ENCODE measurements at places on chromosomes 1 and 21.

DNA sequence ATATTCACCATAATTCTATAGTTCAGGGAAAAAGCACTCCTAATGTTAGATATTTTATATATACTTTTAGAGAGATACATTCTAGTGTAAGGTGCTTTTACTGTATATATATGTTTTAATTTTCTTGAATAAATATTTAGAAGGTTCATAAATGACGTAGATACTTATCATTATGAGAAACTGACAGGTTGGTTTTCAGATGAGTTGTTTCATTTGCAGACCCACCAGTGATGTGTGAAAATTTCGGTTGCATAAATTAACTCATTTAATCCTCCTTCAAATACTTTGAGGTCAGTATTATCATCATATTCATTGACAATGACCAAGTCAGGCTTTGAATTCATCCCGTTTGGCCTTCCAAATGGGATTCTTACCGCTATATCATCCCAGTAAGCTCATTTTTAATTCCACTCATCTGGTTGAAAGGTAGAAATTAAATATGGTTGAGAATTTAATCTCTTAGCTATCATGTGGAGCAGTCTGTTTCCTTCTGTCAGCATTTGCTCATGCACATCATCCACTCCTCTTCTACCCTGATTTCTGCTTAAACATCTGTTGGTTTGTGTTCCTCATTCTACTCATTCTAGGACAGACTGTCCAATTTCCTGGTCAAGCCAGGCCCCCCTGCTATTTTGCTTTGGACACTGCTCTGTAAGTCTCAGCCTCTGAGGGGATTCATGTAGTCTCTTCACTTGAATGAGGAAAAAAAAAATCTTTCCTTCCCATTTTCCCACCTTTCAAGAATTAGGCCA lies 1156.6 kb downstream of the PLA2G4A start:
- no peak for DNase-seq

GRCh38 chr1:199784138-199784895 lies 243.2 kb upstream of the NR5A2 start:
- no peak for DNase-seq

DNA sequence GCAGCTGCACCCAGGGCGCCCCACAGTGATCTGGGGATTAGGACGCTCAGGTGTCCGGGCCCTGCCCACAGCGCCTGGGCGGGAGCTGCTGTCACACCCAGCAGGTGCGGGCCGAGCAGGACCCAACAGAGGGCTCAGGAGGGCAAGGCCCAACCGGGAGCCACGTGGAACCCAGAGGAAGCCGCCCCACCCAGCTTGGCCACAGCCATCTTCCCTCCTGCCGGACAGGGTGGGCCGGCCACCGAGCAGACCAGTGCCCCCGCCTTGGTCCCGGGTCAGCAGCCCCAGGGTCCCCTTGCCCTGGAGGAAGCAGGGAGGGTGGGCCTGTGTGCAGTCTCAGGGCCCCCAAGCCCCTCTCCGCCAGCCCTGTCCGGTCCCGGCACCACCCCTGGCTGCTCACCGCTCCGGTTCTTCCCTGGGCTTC lies 6.3 kb upstream of the TTLL10 start:
- DNase-seq: no peak

- no peak for DNase-seq
Measured at GRCh38 chr1:203488539-203488938, 5.4 kb upstream of the OPTC start.

GRCh38 chr1:240090957-240091600 lies 604 bp upstream of the FMN2 start:
- DNase-seq: no peak

DNA sequence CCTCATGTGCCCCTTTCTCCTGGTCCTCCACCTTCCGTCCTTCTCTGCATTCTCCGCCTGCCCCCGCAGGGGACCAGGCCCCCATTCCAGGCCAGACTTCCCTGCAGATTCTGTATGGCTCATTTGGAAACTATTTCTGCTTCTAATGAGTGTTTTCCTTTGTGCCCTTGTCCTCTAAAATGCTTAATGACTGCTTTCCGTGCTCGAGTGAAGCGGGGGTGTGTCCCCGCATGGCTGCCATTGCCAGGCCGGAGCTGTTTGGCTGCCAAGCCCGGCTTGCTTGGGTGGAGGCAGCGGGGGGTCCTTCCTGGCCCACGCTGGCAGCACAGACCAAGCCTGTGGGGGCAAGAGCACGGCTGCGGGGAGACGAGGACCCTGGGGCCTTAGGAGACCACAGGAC lies 299.3 kb upstream of the VAMP3 start:
- no peak for DNase-seq

GRCh38 chr1:229590119-229590518 lies 31.6 kb upstream of the ABCB10 start:
- no peak for DNase-seq

Measured in stimulated activated CD8-positive, alpha-beta memory T cell treated with anti-CD3 and anti-CD28 coated beads, Interleukin-4, amount 100 ng/mL, for 4 hours (primary cell).